ENCODE measurements at places on chromosomes 5 and 9. TPM values are rescaled to one million over a fixed set of nuclear protein-coding genes. Genes with fewer than 3 reads are reported as not detected.

DNA sequence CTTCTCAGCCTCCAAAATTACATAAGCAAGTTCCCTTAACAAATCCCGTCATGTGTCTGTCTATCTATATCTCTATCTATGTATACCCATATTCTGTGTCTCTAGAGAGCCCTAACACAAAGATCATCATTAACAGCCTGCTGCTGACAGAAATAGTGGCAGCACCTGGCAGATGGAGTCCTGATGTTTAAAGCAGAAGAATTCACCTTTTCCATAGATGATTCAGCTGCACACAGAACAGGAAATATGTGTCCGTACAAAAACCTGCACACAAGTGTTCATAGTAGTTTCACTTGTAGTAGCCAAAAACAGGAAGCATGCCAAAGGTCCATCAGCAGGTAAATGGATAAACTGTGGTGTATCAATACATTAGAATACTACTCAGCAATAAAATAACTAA, 45.0 kb upstream of the ACO1 start:
- DNase-seq = no peak

DNA sequence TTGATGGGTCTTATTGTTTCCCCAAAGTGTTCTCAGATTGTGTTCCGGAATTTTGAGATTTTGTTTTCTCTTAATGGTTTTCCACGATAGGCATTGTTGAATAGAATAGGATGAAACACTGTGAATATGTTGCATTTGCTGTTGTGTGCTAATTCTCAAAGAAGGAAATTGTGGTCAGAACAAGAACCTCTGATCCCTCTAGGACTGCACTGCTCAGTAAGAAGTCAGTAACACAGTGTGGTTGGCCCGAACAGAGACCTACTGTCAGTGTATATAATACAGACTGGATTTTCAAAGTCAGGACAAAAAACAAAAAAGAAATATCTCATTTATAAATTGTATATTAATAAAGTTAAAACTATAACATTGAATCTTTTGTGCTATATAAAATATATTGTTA, 494.8 kb downstream of the MAT2B start:
- DNase-seq = no peak

DNA sequence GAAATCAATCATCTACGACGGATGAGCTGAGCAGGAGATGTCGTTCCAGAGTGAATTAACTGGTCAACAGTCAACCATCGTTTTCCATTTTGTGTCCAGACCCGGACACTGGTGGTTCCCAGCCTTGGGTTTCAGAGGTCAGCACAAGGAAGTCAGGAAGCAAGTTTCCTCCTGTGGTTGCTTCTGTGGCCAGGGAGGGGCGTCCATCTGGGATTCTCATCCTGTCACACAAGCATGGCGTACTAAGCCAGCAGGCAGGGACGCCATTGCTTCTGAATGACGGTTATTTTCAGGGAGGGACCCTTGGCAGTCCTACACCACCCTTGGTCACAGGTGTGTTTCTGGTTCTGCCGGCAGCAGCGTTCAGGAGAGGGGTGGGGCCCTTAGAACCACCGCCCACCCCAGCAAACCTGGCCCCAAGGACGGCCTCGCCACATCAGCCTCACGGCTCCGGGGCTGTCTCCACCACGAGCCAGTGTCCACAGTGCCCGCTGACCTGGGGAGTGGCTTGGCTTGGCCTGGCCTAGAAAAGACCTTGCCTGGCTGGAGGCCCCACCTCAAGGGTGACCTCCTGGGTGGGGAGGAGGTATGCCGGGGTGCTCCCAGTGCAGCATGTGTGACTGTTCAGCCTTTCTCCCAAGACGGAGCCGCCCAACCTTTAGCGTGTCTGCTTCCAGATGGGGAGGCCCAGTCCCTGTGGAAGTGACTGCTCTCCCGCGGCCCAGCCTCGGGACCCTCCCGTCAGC, 25.2 kb downstream of the NDUFS6 start:
- DNase-seq = no peak

DNA sequence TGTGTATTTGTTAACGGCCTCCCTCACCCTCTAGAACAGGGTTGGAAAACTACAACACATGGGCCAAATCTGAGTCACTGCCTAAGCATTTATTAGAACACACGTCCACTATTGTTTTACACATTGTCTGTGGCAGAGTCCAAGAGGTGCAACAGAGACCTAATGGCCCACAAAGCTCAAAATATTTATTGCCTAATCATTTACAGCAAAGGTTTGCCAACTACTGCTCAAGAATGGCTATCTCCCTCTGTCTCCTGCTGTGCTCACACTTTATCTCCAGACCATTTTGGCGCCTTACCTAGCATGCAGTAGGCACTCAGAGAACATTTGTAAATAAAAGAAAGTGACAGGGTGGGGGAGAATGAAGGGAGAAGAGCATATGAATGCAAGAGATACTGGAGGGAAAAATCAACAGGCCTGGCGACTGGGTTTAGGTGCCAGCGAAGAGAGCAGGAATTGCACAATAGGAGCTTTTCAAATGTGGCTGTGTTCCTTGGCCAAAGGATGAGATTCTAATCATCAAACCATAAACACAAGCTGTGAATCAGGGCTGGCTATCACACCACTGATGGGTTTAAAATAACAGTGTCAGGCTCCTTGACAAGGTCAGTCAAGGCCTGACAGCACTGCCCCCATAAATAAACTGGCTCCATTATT, 80.3 kb downstream of the EPB41L4A start:
- no peak for DNase-seq

DNA sequence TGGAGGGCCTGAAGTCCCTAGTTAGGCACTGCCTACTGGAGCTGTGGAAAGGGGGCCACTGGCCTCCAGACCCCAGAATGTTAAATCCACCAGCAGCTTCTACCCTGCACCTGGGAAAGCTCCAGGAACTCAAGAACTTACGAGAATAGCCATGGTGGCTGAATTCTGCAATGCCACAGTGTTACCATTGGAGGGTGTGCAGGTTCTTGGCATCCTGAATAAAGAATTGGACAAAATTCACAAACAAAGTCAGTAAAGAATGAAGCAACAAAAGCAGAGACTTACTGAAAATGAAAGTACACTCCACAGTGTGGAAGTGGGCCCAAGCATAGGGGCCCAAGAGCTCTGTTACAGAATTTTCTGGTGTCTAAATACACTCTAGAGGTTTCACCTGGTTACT, 107.0 kb downstream of the PRDM9 start:
- DNase-seq = no peak

SPATA31A3 gene
- not detected for total RNA-seq

PCDHGB7 gene
- 10.9 TPM for total RNA-seq

ORM1 gene
- not detected for total RNA-seq

IGFBPL1 gene
- not detected for total RNA-seq

- no peak for DNase-seq
Observed at GRCh38 chr5:92019376-92019990, 636.4 kb upstream of the ARRDC3 start.

ASS1 gene
- 109 TPM for total RNA-seq

KCNIP1 gene
- not detected for total RNA-seq

GRCh38 chr9:83521011-83521410, 17.2 kb downstream of the FRMD3 start:
- no peak for DNase-seq

- no peak for DNase-seq
Observed at GRCh38 chr5:27011274-27011673, 27.1 kb downstream of the CDH9 start.

- no peak for DNase-seq
Observed at GRCh38 chr5:45252978-45253377, 443.2 kb downstream of the HCN1 start.

STPG3 gene
- total RNA-seq = not detected

ABL1 gene
- 24.1 TPM for total RNA-seq

GRCh38 chr5:74384851-74385250, 255.7 kb downstream of the ENC1 start:
- DNase-seq = no peak

GRCh38 chr9:109708451-109708945, 71.5 kb upstream of the PALM2AKAP2 start:
- no peak for DNase-seq

GRCh38 chr5:20678386-20678785, 690.4 kb upstream of the CDH18 start:
- DNase-seq = no peak

ZNF79 gene
- total RNA-seq = 9.9 TPM

GRCh38 chr5:14851050-14851419, 20.5 kb downstream of the ANKH start:
- no peak for DNase-seq

- no peak for DNase-seq
Observed at GRCh38 chr9:138103849-138104206, 226.2 kb downstream of the CACNA1B start.

GRCh38 chr9:78030553-78031443, 813 bp downstream of the GNAQ start:
- DNase-seq = no peak

INSYN2B gene
- not detected for total RNA-seq

CDHR2 gene
- not detected for total RNA-seq

SH3RF2 gene
- 59.5 TPM for total RNA-seq

FOXI1 gene
- total RNA-seq = not detected

GRCh38 chr9:116700882-116701865, 14.1 kb downstream of the TRIM32 start:
- no peak for DNase-seq

PRDM9 gene
- not detected for total RNA-seq

- no peak for DNase-seq
Observed at GRCh38 chr5:71960195-71960594, 147.1 kb upstream of the MAP1B start.

SLC36A1 gene
- 8.9 TPM for total RNA-seq

PCDHB4 gene
- total RNA-seq = 0.30 TPM

DNA sequence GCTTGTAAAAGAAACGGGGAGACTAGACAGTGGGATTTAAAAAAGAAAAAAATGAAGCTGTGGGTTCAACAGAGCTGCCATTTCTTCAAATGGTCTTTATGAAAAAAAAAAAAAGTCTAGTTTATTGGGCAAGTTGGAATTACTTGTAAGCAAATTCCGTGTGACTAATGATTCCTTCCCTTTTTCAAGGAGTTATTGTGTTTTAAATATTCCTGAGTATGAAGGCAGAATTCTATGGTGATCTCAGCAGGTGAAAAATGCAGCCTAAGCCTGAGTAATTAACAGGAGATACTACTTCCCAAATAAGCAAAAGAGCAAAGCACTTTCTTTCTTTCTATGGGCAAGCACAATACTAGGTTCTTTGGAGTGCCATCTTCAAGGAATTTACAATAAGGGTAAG, 481.9 kb downstream of the ZNF608 start:
- DNase-seq = no peak

DNA sequence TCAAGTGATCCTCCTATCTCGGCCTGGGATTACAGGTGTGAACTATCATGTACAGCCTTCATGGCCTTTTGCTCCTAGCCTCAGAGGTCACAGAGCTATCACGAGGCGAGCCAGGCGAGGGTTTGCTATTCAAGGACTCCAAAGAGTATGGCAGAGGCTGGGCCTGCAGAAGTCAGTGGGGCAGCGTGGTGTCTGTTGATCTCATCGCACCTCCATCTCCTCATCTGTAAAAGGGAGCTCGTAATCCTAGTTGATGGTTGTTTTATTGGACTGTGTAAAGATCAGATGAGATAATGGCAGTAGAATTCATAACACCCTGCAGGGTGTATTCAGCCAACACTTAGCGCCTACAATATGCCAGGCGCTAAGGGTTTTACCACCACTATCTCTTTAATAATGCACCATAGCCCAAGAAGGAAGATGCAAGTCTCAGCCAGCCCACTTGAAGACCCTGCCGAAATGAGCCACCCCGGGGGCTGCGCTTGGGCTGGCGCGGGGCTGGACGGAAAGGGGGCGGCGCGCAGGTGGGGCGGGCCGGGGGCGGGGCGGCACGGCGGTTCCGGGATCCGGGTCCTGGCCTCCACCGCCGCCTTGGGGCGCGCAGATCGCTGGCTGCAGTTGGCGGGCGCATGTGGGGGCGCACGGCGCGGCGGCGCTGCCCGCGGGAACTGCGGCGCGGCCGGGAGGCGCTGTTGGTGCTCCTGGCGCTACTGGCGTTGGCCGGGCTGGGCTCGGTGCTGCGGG, at the start of gene GALNT12:
GALNT12 (plus strand) TSS at position 601 of the 744 bp plus-strand sequence; CDS start at position 630, 29 bp downstream.
- no peak for DNase-seq

- no peak for DNase-seq
Observed at GRCh38 chr5:84696651-84697050, 312.0 kb upstream of the EDIL3 start.
